ENCODE measurements at places on chromosomes 11 and 22.

GRCh38 chr22:21569459-21570170 lies 2.1 kb downstream of the UBE2L3 start:
- DNase-seq: no peak

GRCh38 chr11:73366265-73366610 lies 10.0 kb upstream of the RELT start:
- DNase-seq: no peak

- DNase-seq: no peak
These were observed 10.4 kb upstream of the LAYN start for GRCh38 chr11:111530091-111530490.

- no peak for DNase-seq
These were observed 287.0 kb downstream of the FAT3 start for GRCh38 chr11:92511522-92512203.

DNA sequence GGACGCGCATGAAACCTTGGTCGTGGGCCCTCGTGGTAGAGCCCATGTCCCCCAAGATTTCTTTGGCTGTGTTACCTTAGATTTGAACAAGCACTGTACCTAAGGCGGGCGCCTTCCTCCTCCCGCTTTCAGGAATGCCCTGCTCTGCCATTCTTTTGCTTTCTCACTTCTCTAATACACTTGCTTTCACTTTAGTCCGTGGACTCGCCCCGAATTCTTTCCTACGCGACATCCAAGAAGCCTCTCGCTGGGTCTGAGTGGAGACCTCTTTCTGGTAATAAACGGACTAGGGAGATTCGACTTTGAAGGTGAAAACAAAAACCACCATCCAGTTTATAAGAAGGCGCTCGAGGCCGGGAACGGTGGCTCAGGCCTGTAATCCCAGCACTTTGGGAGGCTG lies 1.2 kb upstream of the NUP50 start:
- DNase-seq: no peak

DNA sequence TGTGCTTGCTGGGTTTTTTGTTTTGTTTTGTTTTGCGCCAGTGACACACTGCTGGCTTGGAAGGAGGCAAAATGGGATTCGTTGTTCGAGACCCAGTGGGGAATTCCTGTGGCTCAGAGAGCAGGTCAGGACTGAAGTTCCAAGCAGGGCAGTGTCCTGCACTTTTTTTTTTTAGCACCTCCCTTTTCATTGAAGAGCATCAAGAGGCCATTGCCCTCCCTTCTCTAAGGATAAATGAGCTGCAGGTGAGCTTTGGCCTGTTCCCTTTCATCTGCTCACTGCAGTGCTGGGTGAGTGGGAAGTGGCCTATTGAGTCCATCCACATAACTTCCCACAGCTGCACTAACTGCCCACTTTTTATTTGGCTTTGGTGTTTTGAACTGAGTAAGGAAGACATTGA lies 87.8 kb downstream of the ARHGAP42 start:
- no peak for DNase-seq

GRCh38 chr11:9200471-9200870 lies 64.7 kb downstream of the DENND5A start:
- no peak for DNase-seq

DNA sequence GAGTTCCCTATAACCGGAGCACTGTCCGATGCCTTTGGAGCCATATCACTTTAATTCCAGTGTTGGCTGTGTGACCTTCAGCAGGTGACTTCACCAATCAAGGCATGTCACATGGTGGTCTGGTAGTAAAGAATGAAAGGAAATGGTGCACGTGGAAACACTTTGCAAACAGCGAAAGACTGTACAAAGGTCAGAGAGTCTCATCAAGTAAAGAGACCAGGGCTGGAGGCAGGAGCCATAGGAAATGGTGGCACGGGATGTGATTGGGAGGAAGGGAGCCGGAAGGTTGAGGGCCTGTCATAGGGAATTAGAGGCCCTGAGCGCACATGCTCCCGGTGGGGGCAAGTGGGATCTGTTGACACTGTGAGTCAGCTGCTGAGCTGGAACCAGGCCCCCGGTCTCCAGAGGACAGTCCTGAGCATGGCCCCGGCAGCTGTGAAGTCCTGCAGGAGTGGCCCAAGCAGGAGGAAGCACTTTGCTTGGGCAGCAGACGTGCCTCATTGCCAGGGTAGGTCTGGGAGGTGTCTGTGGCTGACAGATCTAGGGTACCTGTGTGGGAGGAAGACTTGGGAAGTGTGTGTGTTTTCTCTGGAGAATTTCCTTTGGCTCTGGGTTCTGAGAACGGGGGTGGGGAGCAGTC lies 2.0 kb downstream of the DAGLA start:
- DNase-seq: no peak

- peak; percentile 67 for DNase-seq
These were observed 61.5 kb upstream of the EED start for GRCh38 chr11:86182976-86183584.

DNA sequence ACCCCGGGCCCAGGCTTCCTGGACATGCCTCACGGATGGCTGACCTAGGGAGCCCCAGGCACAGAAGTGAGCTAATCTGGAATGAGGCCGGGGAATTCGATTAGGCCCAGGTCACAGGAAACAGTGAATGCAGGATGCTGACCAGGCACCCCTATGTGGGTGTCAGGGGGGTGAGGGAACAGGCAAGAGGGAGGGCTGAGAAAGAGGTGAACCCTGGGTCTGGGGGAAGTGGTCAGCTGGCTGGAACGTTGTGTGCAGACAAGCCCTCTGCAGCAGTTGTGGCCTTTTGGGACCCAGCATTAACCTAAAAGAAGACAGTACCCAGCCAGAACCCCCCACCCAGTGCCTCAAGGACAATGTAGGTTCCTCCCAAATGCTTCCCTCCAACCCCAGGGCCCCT lies 8.1 kb downstream of the SERHL2 start:
- no peak for DNase-seq

DNA sequence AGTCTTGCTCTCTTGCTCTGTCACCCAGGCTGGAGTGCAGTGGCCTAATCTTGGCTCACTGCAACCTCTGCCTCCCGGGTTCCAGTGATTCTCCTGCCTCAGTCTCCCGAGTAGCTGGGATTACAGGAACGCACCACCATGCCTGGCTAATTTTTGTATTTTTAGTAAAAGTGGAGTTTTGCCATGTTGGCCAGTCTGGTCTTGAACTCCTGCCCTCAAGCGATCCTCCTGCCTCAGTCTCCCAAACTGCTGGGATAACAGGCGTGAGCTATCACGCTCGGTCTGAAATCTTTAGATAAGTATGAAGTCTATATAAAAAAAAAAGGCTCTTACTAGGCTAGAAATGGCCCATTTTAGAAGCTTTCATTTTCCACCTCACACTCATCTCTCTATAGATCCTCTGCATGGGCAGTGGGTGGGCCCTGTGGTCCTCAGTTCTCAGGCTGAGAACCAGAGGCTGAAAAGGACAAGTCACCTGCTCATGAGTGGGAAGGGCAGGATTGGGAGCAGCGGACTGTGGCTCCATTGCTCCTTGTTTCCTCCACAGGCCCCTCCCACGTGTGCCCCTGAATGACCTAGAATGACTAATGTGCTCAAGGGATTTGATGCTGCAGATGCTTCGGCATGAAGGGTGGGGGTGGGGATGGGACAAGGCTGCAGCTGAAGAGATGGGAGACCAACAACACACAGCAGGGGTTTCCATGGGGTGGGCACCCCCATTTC lies 19.8 kb upstream of the PRAME start:
- no peak for DNase-seq

DNA sequence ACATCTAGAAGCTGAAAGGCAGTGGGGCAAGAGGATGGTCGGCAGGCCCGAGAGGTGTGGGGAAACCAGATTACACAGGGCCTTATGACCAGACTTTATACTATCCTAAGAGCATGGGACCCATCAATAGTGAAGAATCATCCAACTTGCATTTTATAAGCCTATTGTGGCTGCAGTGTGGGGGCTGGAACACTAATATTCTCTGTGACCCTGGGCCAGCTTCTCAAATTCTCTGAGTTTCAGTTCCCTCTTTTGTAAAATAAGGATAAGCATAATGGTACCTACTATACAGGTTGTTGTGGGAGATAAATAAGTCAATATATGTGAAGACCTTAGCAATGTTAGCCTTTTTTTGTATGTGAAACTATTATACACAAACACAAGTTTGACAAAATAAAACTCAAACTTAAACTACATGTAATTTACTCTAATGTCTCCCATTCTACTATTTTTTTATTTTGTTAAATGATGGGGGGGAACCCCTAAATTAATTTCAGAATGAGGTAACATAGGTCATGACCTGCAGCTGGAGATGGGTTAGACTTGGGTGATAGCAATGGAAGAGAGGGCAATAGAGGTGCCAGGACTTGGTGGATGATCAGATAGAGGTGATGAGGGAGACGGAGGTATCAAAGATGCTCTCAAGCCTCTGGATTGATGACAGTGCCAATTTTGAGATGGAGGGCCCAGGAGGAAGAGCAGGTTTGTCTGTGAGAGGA lies 30.1 kb downstream of the SMCO4 start:
- DNase-seq: no peak

- DNase-seq: no peak
These were observed 7.8 kb upstream of the JAML start for GRCh38 chr11:118232659-118233058.

Measured in GM12864 (cell line).